ENCODE measurements at places on chromosomes 6 and 20.

DNA sequence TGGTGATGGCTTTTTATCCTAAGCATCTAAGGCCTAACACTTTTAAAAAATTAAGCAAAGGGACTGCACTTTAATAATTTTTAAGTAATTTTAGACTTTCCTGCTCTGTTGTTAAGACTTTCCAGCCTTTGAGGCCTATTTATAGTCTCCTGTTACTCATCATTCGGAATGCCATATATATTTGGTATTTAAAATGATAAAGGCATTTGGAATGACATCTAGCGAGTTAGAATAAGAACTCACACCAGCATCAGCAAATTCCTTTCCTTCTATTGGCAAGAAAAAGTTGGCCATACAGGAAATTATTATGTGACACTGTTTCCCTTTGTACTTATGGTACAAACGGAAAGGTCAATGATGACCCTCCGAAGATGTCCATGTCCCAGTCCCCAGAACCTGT lies 88.1 kb upstream of the STMND1 start:
- DNase-seq: no peak

GRCh38 chr20:53676519-53676822 lies 82.8 kb upstream of the ZNF217 start:
- no peak for DNase-seq

DNA sequence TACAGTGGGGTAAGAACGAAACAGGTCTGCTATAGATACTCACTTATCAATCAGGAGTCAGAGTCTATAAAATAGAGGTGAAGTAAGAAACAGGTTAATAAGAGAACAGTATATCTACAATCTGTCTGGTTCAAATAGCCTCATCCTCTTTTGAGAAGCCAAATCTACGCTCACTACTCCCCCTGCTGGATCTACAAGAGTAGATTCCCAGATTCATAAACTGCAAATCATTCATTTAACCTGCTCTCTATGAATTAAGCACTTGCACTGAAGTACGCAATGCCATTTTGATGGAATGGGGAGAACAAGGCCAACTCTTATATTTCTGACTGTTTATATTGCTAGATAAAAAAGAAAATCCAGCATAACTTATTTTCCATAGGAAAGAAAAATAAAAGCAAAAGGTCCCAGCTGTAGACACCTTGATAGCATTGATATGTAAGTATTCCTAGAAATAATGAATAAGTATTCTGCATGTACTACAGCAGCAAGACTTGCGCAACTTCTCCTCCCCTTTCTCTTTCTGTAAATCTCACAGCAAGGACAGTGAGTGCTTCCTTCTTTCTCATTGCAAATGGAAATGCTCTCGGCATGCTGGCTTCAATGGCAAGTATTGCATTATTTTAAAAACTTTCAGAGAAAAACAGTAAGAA lies 92.3 kb downstream of the RFX6 start:
- DNase-seq: peak; percentile 53

DNA sequence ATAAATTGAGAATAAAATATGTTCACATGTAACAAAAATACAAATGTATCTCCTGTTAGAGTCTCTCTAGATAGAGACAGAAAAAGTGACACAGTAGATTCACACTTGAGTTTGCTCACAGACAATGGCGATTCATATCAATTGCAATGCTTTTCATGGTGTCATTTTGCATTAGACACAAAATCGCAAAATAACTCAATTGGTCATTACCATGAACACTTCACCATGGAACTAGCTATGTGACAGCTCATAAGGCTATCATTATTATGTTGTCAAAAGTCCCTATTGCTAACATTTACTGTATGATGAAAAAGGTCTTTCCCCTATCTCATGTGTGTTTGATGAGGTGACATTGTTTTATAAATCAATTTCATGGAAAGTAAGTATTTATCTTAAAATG lies 249.5 kb upstream of the AGPAT4 start:
- no peak for DNase-seq

DNA sequence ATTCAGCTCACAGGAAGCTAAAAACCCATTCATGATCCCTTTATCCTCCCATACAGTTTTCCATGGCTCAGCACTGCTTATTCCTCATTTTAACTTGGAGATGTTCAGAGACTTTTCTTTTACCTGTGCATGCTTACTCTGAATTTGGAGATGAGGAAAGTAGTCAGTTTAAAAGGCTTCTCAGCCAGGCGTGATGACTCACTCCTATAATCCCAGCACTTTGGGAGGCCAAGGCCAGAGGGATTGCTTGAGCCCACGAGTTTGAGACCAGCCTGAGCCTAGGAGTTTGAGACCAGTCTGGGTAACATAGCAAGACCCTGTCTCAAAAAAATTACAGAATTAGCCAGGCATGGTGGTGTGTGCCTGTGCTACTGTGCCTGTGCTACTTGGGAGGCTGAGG lies 30.3 kb upstream of the TMEM217 start:
- DNase-seq: no peak

DNA sequence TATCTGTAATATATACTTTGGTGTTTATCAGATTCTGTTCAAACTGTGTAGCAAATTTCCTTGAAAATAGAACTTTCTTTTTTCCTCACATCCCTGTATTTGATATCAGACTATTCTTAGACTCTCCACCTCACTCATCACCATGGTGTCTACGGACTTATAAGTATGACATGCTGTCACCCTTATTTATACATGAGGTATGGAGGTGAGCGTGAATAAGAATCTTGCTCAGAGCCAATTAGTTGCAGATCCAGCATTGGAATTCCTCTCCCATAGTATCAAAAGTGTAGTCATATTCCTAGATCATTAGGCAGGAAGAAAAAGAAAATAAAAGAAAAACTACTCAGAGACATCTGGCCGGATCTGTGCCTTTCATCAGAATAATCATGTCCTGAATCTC lies 43.0 kb downstream of the TPD52L1 start:
- DNase-seq: no peak

GRCh38 chr6:34799547-34799946 lies 7.7 kb downstream of the BLTP3A start:
- DNase-seq: no peak

DNA sequence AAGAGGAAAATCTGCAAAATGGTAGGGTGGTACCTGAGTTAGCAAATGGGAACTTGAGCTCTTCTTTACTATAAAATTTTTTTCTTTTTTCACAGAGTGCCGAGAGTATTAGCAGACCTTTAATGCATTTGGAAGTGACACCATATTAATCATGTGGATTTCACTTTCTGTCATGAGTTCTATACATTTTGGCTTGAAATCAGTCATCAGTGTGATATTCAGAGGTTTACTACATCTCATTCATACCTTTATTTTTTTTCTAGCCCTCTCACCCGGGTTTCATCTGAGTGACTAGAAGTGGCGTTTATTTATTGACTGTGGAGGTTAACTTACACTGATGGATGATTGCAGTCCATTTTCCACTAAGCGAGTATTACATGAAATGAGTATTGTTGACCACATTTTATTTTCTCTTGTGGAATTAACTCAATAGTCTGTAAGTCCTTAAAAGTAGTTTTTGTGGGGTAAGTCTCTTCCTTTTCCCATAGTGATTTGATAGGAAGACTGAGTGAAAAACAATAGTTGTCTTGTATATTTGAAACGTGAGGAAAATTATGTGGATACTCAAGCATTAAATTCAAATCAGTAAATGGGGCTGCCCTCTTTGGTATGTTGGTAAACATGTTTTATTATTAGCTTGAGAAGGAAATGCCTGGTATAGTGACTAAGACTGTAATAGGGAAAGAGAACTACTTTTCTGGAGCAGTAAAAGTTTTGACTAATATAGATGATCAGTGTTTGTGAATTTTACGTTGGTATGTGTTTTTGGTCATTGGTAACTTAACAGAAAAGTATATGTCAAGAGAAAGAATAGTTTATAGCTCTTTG lies 55.5 kb downstream of the JARID2 start:
- no peak for DNase-seq

GRCh38 chr6:11912420-11912819 lies 99.7 kb upstream of the HIVEP1 start:
- DNase-seq: no peak

DNA sequence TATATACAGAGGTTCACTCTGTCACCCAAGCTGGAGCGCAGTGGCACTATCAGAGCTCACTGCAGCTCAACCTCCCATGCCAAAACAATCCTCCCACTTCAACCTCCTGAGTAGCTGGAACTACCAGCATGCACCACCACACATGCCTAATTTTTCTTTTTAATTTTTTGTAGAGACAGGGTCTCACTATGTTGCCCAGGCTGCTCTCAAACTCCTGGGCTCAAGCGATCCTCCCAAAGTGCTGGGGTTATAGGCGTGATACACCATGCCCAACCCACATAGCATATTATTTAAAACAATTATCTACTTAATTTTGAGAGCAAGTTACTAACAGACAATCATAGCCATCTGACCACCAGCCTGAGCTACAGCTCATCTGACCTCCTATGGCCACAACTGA lies 459.9 kb upstream of the JARID2 start:
- no peak for DNase-seq

DNA sequence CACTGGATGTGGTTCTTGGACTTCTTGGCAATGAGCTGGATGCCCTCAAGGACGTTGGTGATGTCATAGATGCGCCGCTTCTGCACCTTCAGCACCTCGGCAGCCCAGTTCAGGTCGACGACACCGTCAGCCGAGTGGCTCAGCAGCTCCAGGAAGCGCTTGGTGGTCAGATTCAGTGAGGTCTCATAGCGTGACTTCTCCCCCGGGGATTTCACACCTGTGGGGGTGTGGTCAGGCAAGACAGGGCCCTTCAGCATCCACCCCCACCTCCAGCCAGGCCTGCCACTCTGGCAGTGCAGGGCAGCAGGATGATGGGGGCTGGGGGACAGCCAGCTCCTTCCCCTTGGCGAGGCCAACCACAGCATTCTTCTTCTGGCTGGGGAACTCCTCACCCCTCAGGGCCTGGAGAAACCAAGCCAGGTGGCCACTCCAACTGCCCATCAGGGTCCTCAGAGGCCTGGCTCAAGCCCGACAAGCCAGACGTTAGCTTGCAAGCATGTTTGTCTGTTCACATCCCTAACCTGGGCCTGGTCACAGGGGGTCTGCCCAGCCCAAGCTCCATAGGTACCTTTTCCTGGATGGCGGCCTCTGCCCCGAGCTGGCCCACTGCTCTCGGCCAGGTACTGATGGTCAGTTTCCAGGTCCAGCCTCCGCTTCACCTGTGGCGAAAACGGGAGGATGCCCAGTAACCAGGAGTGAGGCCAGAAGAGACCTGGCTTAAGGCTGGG lies 5.7 kb upstream of the NECAB3 start:
- no peak for DNase-seq

DNA sequence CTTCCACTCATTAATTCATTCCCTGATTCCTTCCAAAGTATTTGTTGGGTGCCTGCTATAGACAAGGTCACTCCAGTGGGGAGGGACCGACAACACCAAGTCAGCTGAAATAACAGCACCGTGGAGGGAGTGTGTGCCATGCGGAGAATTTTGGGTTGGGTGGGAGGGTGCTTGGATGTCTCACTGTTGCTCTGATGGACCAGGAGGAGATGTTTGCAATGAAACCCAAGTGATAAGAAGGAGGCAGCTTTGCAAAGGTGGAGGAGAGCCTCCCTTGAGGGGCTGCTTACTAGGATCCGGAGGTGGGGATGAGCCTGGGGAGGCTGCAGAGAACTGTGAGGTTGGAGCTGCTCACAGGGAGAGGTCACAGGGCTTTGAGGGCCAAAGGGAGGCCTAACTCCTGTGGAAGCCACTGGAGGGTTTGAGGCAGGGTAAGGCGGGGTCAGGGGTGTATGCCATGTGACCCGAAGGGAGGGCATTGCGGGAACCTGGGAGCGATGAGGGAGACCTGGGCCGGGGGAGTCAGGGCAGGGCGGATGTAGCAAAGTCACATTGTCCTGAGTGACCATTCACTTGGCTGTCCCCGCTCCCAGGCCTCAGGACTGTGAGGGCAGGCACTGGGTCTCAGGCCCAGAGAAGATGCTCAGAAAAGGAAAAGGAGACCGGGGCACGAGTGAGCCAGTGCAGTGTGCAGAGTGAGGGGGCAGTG lies 124.5 kb downstream of the PHACTR3 start:
- DNase-seq: no peak

DNA sequence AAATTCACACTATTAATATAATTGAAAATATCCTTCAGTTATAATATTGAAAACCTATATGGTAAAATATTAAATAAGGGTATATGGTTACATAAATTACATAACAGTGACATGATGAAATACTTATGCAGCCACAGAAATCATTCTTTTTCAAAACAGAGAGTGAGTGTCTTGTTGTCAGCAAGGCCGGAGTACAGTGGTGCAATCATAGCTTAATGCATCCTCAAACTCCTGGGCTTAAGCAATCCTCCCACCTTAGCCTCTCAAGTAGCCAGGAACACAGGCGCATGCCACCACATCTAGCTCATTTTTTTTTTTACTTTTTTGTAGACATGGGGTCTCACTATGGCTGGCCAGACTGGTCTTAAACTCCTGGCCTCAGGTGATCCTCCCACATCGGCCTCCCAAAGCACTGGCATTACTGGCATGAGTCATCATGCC lies 40.4 kb downstream of the FAM8A1 start:
- no peak for DNase-seq

DNA sequence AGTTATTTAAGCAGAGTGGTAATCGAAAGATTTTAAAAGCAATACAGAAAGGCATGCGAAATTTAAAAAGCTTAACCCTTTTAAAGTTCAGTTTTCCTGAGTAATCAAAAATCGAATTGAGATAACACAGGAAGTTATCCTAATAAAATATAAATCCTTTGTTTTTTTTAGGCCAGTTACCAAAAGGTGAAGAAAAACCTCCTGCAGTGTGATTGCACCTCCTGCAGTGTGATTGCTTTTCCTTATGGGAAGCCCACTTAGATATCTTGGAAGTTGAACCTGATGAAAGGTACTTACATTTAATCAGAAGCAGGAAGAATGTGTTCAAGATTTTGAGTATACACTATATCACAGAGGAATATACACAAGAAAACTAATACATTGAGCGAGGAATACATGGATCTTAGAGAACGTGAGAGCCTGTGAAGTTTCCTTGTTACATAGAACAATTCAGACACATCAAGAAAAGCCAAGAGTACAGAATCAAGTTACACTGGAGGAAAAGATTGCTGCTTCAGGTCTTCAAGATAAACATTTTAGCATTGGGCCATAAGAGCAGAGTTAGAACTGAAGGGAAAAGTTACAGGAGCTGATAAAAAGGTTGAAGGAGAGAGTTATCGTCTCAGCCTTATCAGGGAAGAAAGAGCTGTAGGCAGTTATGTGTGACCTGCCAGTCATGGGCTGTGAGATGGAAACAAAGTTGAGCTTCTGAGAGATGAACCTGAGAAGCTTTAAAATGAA lies 7.7 kb upstream of the TMEM181 start:
- DNase-seq: no peak

- no peak for DNase-seq
These were observed 549.4 kb downstream of the UTRN start for GRCh38 chr6:144834426-144835038.

Measured in muscle of leg (tissue), 16 donors.